ENCODE measurements at places on chromosomes 13 and 19.

- no peak for DNase-seq
These were observed 23.2 kb downstream of the ZMYM2 start for GRCh38 chr13:19981685-19982238.

DNA sequence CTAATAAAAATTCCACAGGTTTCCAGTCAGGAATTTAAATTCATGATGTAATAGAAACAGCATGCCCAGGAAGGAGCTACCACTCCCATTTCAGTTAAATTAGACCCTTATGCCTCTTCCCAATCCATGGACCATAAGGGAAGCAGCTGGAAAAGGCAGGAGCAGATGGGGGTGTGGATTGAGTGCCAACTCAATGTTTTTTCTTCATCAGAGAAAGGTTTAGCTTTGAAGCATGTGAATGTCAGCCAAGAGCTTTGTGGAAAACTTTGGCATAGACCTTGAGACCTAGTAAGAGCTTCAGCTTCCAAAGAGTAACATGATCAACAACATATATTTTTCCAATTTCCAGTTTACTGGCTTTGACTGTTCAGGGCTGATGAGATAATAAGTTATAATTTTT is 2139.9 kb downstream of the PCDH9 start:
- DNase-seq = no peak

GRCh38 chr19:47157431-47158321 is 27.0 kb downstream of the SAE1 start:
- DNase-seq = peak; percentile 27

- DNase-seq = no peak
These were observed 304.1 kb downstream of the FGF14 start for GRCh38 chr13:102097708-102098107.

- no peak for DNase-seq
These were observed 404.2 kb downstream of the COG6 start for GRCh38 chr13:40059540-40060232.

- no peak for DNase-seq
These were observed 1507.5 kb downstream of the OLFM4 start for GRCh38 chr13:54536112-54536511.

DNA sequence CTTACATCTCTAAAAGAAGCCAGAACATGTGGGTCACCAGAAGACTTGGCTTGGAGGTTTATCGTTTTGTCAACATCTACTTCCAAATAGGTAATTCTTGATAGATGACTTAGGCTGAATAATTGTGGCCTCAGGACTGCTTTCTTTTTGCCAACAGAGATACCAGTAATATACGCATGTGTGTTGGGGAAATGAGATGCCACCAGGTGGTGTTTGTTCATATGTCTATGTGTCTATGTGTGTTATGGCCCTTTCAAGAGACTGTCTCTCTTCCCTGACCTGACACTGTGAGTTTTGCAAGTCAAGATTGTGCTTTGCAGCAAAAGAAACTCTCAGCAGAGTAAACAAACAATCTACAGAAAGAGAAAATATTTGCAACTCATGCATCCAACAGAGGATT is 31.6 kb upstream of the METTL21C start:
- DNase-seq = no peak

DNA sequence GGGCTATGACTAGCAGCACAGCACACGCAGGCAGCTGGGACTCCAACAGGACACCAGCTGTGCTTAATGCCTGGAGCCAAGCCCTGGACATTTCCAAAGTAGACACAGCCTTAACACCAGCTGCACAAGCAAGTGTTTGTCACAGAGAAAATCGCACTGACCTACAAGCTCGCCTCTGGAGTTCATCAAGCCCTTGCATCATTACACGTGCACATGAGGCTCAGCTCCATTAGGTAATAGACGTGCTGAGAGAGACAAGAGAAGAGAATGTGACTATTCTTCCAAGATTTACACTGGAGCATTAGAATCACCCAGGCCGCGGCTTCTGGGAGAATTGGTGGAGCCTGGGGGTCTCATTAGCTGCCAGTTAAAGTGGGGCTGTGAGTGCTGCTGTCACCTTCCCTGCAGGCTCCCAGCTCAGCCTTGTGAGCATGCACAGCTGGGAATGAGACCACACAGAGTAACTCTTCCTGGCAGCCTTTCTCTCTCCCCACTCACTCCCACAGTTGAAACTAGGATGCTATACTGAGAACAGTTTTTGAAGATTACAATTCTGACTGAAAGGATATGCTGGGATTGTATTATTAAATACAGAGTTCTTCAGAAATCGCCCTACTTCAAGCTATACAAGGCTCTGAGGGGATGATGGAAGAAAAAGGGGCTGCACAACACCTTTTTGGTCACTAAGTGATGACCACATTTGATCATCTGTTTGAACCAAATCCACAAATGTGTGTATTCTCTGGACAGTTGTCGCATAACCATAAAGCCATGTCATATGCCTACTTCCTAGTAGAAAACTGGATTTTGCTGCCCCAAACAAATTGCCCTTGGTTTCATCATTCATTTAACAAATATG is 10.5 kb downstream of the STOML3 start:
- DNase-seq = no peak

GRCh38 chr13:99378985-99379733 is 72.0 kb upstream of the GPR183 start:
- DNase-seq = no peak

DNA sequence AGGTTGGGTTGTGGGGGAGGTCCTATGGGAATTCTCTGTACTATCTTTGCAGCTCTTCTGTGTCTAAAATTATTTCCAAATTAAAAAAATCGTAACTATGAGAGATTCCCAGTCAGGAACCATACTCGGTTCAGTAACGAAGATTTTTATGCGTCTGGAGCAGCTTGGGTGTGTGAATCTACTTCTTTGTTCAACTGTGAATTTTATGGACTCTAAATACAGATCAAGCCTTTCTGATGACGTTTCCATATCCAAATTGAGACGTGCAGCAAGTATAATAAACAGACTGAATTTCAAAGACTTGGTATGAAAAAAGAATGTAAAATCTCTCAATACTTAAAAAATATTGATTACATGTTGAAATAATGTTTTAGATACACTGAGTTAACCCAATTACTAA is 30.9 kb downstream of the MLLT1 start:
- no peak for DNase-seq

- no peak for DNase-seq
These were observed 40.7 kb upstream of the SPATA13 start for GRCh38 chr13:24119626-24120508.

GRCh38 chr13:78430166-78430791 is 173.1 kb downstream of the POU4F1 start:
- DNase-seq = no peak

- no peak for DNase-seq
These were observed 299.7 kb downstream of the DLEU7 start for GRCh38 chr13:50543782-50544181.

- DNase-seq = no peak
These were observed 84.7 kb upstream of the GPR183 start for GRCh38 chr13:99391781-99392469.

GRCh38 chr13:103812971-103813370 is 746.8 kb upstream of the SLC10A2 start:
- no peak for DNase-seq

DNA sequence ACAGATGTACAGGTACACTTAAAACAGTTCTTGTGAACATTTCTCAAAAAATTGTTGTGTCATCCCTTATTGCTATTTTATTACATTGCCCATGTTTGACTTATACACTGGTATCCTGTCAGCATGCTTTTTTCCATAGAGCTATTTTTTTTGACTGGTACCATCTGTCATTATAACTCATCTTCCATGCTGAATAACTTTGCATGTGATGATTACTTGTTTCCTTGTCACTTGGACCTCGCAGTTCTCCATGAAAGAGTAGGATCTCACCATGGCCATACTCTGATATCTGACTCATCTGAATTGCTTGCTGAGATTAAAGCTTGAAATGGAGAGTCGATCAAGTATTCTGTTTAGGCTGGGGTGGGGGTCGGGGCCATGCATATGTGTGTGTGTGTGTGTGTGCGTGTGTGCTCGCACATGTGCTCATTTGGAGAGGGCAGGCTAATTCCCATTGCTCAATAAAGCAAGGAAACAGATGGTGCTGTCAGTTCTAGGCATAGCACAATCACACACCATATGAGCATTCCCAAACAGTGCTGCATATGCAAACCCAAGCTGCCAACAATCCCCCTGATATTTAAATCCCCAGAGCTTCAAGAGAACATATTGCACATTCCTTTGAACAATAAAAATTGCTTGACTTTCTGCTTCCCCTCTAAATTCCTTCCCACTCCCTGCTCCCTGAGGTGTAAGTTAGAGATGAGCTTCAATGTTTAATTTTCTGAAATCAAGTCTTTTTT is 62.9 kb downstream of the NHLRC3 start:
- no peak for DNase-seq

- no peak for DNase-seq
These were observed 1.7 kb upstream of the TGFBR3L start for GRCh38 chr19:7912697-7913564.

GRCh38 chr19:42074513-42075363 is 1.2 kb upstream of the ZNF574 start:
- no peak for DNase-seq

DNA sequence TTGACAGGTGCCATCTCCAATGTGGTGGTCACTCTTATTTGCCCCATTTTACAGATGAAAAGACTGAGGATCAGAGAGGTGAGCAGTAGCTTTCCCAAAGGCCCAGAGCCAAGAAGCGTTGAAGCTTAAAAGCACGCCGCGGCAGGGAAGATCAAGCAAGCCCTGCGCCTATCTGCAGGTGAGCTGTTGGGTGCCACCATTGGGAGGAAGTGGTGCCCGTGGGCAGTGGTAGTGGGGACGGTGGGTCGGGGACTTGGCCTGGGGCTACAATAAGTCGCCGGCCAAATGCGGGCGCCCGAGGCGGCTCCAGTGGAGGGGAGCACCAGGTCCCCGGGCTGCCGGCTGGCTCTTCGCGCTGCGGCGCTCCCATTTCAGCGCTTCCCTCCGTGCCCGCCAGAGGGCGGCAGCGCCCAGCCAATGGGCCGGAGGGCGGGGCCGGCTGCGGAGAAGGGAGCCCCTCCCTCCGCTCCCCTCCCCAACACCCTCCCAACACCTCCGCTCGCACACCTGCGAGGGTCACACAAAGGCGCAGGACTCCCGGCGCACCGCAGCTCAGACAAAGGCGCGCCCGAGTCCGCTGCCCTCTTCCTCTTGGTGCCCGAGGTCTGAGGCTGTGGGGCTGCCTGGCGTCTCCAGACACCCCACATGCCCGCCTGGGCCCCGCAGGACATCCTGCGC is 744 bp upstream of the POU2F2 start:
- DNase-seq = peak; percentile 88

DNA sequence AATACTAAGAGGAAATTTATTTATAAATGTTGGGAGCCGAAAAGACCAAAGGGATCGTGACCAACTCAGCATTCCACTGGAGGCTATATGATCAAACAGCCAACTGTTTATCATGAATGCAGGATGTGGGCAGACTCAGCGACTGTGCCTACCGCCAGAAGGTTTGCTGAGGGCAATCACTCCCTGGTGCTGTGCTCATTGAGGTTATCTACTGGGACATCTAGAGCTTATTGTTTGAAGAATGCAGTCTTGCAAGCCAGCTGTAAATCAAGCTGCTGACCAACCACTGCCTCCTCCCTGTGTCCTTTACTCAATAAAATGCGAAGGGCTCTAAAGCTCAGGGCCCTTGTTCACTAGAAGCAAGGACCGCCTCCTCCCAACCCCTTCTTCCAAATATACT is 8.5 kb upstream of the XPO4 start:
- no peak for DNase-seq

GRCh38 chr13:23808803-23809202 is 80.4 kb downstream of the MIPEP start:
- no peak for DNase-seq

DNA sequence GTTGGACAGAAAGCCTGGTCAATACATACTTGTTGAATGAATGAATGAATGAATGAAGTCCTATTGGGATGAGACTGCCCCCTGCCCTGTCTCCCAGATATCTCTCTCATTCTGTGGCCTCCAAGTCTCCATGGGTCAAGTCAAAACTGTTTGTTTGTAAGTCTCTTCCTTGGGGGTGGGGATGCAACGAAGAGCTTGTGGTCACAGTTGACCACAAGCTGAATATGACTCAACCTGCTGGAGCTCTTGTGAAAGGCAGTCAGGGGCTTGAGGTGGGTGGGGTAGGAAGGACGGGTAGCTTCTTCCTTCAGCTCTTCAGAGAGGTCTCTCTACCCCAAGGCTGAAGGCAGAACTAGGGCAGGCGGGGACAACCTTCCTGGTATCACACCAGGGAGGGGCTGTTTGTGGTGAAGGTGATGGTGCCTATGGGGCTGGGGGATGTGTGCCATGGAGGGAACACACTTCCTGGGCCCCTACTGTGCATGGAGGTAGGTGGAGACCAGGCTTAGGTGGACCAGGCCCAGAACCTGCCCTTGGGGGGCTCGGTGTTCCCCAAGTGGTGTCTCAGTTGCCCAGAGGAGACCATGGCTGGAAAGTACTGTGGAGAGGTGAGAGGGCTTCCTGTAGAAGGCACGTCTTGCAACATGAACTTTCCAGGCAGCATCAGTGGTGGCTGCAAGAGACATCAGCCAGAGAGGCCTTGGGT is 8.0 kb downstream of the MYO1F start:
- peak; percentile 59 for DNase-seq

DNA sequence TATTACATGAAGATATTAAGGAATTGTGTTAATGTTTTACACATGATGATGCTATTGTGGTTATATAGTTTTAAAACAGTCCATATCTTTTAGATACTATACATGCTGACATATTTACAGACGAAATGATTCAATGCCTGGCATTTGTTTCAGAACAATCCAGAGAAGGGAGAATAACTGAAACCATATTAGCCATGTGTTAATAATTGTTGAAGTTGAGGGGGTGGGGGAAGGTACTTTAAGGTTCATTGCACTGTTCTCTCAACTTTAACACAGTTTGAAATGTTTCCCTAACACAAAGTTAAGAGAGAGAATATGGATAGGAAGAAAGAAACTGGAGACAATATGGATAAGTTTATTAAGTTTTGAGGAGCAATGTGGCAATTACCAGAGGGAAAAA is 5.8 kb downstream of the CRYL1 start:
- DNase-seq = no peak

DNA sequence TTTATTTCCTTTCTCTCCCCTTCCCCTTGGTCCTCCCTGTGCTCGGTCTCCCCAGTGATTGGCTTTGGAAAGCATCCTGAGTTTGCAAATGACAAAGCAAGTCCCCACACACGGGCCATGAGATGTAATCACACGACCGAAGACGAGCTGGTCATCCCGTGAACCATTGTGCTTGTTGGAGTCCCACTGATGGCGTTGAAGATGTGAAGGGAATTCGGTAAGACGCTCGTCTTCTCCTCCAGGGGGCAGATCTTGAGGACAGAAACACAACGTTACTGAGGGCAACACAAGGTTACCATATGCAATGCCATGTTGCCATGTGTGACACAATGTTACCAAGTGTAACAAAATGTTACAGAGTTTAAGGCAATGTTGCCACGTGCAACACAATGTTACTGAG is 42.0 kb upstream of the SLC15A1 start:
- DNase-seq = no peak

DNA sequence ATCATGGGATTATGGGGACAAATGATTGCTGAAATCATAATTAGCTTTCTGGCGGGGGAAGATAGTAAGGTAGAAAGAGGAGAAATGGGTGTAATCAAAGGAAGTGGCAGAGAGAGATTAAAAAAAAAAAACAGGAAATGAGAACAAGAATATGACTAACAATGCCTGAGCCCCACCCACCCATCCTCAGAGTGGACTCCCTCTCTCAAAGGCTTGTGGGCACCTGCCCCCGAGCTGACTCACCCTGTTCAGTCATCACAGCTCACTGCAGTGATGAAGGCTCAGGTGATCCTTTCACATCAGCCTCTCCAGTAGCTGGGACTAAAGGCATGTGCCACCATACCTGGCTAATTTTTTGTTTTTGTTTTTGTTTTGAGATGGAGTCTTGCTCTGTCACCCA is 26.4 kb upstream of the TPT1 start:
- DNase-seq = peak; percentile 86
